ENCODE measurements at places on chromosomes 13 and 19.
A peak's percentile ranks its signal among the peaks of the same experiment; 100 is the strongest.

GRCh38 chr19:18152817-18153555 lies at the start of gene PIK3R2:
Gene PIK3R2, plus strand, starts transcription at chr19:18153163. Its CDS starts 2,717 bp downstream, at chr19:18155880.
- peak; percentile 97 for DNase-seq

- peak; percentile 74 for DNase-seq
Observed at GRCh38 chr13:106028911-106029310, 506.6 kb downstream of the EFNB2 start.

- peak; percentile 92 for DNase-seq
Observed at GRCh38 chr19:38929929-38930775, at the start of gene SARS2. Gene SARS2, minus strand, starts transcription at chr19:38930763. Its CDS starts 27 bp downstream, at chr19:38930736.

DNA sequence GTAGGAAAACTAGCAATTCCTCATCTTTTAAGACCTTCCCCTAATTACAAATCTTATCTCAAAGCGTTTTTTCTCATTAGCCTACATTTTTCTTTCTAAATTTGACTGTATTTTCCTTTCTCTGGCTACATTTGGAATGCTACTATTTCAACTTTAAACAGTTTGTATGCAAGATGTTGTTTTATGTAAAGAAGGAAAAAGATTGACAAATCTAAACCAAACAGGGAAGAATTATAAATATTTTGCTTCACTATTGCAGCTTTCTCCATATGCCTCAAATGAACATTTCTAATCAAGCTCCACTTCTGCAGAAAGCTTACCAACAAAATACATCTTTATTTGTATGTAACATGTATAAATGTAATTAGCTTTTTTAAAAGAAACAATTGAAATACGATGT lies 156.2 kb downstream of the MZT1 start:
- DNase-seq, result no peak

DNA sequence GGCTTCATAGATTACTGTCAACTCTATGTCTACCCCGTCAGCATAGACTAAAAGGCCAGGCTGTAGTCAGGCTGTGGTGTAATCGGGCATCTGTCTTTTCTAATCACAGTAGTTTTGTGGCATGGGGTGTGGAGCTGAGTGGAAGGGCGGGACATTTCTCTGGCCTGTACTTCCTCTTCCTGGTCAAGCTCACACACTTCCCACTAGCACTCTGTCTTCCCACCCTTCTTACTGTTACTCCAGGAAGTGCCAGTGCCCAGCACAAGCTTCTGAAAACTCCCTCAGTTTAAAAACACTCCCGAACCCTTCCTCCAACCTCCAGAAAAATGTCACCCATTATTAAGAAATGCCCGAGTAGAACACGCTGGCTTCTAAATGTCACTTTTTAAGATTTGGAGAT lies 229.8 kb downstream of the KLF5 start:
- DNase-seq, result no peak

- DNase-seq, result no peak
Observed at GRCh38 chr13:24203273-24203672, 42.8 kb downstream of the SPATA13 start.

DNA sequence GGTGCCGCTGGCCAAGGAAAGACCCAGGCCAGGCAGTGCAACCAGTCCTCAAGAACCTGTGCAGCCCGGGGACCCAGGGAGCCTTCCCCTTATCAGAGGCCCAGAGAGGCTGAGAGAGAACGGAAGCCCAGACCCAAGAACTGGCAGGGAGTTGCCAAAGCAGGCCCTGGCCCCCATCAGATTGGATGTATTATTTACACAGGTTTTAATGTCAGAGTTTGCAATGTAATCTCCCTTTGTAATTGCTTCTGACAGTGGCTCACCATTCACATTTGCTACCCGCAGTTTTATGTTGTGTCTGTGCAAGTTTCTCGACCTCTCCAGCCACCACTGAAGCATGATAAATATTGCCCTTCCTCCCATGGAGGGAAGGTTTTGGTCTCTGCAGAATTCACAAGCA lies 660.9 kb downstream of the LIG4 start:
- DNase-seq, result no peak

- DNase-seq, result no peak
Observed at GRCh38 chr13:78593652-78594455, 9.5 kb downstream of the POU4F1 start.

- no peak for DNase-seq
Observed at GRCh38 chr13:38735665-38736440, 49.0 kb downstream of the FREM2 start.

- DNase-seq, result no peak
Observed at GRCh38 chr19:11554160-11554559, 4.9 kb downstream of the ELOF1 start.

DNA sequence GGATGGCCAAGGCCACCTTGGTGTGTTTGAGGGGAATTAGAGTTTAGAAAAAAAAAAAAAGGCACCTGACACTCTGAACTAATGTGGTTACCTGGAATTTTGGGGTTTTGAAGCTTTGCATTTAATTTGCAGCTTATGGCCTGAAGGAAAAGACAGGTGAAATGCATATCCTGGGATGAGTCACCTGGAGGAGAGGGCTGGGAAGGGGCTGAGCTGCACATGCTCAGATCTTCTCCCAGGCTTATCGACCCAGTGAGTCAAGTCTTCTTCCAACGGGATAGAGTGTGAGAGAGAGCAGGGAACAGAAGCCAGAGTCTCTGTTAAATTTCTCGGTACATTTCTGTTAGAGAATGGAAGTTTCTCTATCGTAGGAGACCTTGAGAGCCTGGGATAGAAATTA lies 29.7 kb upstream of the ALOX5AP start:
- no peak for DNase-seq

GRCh38 chr13:73275163-73275562 lies 216.4 kb downstream of the KLF5 start:
- DNase-seq, result no peak

- DNase-seq, result no peak
Observed at GRCh38 chr13:33347861-33348260, 62.3 kb upstream of the STARD13 start.

DNA sequence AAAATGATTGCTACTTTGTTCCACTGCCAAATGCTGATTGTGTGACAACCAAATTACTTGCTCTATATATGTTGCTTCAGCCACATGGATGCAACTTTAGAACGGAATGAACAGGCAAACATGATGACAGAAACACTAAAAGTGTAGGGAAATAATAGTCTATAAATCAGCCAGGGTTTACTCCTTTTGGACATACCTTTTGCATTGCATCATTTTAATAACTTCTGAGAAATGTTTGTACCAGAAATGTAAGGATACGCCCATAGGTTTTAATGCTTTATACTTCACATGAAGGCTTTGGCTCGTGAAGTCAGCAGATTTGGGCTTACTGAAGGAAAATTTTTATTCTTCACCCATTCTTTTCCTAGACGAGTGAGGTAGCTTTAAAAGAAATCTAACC lies 141.0 kb downstream of the POSTN start:
- no peak for DNase-seq

- no peak for DNase-seq
Observed at GRCh38 chr19:35303357-35303915, 11.5 kb downstream of the MAG start.

DNA sequence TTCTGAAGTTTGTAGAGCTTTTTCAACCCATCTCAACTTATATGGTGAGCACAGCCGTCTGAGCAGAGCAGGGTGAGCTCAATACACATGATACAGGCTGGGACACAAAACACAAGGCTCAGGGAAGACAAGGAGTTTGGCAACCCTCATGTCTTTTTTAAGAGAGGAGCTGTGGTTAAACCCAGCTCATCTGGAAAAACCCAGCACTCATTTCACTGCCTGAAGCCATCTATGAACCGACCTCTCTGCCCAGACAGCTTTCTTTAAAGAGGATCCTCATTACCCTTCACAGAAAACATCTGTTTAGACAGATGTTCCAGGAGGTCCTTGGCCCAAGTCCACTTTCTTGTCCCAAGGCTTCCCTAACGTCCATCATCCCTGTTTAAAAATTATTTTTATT lies 170.0 kb upstream of the TSHZ3 start:
- peak; percentile 81 for DNase-seq

- DNase-seq, result no peak
Observed at GRCh38 chr19:46634656-46635218, 1.3 kb downstream of the GNG8 start.

DNA sequence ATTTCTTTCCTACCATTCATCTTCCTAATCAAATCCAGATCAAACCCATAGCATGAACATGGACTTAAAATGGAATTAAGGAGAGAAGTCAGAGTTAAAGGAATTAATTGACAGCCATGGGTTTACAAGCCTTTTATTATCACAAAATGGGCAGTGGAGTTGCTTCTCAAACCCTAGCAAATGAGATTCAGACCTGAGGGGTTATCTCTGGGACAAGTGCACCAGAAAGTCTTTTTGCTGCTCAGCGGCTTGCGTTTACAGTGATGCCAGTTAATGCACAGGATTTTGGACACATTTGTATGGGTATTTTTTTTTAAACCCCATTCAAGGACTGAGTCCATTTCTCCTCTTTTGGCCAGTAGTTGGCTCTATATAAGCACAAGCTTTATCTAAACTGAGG lies 503.0 kb downstream of the EFNB2 start:
- no peak for DNase-seq

DNA sequence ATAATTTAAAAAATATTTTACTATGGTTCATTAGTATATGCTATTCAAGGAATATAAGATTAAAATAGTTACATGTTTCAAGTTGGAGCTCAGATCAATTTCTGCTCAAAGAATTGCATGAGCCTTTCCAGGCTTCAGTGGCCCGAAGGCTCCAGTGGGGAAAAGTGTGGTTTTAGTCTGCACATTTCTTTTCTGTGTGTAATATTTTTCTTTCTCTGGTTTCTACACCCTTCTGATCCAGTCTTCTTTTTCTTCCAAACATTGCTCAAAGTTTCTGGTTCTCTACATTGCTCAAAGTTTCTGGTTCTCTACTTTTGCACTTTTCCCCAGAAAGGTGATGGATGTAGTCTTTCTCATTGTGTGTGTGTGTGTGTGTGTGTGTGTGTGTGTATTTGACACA lies 64.7 kb upstream of the OXGR1 start:
- no peak for DNase-seq

GRCh38 chr13:51928231-51928630 lies 66.5 kb downstream of the CCDC70 start:
- DNase-seq, result peak; percentile 26

Measured in RPMI7951 (cell line).